Epithelial cell of prostate (primary cell): ENCODE measurements at places on chromosomes 6 and 20.

GRCh38 chr6:17206566-17207072 is 74.5 kb upstream of the RBM24 start:
- DNase-seq, result no peak

- no peak for DNase-seq
These were observed 21.3 kb downstream of the LAMA5 start for GRCh38 chr20:62345681-62346370.

DNA sequence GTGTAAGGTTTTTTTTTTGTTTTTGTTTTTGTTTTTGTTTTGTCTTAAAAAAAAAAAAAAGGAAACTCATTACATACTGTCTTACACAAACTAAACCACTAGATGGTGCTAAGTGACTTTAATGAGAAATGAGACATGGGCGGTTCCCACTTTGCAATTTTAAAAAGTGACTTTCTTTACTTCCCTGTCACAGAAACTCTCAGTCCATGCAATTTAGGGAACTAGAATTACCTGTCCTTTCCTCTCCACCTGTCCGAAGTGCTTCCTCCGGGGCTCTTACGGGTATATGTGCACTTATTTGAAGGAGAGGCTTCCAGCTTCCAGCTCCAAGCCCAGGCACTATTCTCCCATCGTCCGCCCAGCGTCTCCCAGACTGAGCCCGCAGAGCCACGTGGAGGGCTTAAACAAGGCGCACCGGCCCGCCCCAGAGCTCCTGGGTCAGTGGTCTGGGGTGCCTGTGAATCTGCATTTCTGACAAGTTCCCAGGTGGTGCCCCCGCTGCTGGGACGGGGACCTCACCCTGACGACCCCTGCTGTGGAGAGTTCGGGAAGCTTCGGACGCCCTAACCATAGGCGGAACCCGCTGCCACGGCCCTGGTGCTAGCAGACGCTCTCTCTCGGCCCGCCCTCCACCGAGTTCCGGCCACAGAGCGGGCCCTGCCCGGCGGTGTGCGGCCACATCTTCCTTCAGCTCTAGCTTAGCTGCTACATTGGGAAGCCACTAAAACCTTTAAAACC is 26.1 kb downstream of the BFSP1 start:
- DNase-seq, result no peak

GRCh38 chr20:47428851-47429336 is 72.4 kb upstream of the ZMYND8 start:
- DNase-seq, result no peak

GRCh38 chr20:7579888-7580287 is 360.4 kb downstream of the HAO1 start:
- peak; percentile 44 for DNase-seq
